ENCODE measurements at places on chromosomes 4 and X.

- DNase-seq = no peak
Observed at GRCh38 chr4:19592391-19592790, 659.3 kb upstream of the SLIT2 start.

DNA sequence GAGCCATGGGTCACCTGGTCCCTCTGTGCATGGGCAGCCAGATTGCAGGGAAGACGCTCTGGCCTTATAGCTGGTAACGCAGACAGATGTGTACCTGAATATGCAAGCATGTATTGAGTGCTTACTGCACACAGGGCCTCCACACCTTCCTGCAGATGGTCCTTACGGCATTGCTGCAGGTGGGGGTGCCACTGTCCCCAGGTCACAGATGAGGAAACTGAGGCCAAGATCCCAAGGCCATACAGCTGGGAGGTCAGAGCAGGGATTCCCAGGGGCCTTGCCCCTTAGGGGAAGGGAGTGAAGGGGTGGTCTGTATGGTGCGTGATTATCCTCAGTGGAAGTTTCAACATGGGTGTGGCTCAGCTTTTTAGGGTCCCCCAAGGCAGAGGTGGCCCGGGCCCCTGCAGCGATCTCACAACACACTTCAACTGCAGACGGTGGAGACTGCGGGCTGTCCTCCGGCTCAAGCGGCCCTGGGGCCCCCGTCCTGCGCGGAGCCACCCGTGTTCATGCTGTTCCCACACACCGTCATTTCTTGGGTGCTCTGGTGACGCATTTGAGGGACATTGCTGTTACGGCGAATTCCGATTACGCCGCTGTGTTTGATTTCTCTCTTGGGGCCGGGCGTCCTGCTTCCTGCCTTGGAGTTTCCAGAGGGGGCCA is 8.1 kb downstream of the DOK7 start:
- no peak for DNase-seq

GRCh38 chr4:22463179-22463578 is 52.7 kb downstream of the ADGRA3 start:
- no peak for DNase-seq

- DNase-seq = no peak
Observed at GRCh38 chr4:143353797-143354196, 17.1 kb downstream of the GAB1 start.
